ENCODE measurements at places on chromosomes 16 and 17.

GRCh38 chr16:58501242-58502131 lies 1.5 kb downstream of the NDRG4 start:
- peak; percentile 40 for DNase-seq

GRCh38 chr16:10536814-10537389 lies 43.5 kb downstream of the EMP2 start:
- DNase-seq, result no peak

- DNase-seq, result no peak
These were observed 92.2 kb upstream of the CACNG3 start for GRCh38 chr16:24163935-24164334.

- DNase-seq, result no peak
These were observed 263.6 kb upstream of the DYNLRB2 start for GRCh38 chr16:80277182-80277581.

DNA sequence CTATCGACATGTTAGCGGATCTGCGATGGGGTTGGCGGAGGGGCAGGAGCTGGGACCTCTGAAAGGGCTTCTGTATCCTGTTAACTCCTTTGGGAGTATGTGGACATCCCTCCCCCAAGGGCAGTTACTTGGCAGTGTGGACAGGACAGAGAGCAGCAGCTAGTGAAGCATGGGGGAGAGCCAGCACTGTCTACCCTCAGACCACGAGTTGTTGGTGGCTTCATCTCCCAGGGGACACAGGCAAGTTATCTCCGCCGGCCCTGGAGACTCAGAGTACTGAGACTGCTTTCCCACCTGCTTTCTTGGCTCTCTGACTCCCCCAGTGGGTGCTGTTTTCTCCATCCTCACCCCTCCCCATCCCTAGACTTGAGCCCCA lies 5.3 kb upstream of the GFAP start:
- no peak for DNase-seq

DNA sequence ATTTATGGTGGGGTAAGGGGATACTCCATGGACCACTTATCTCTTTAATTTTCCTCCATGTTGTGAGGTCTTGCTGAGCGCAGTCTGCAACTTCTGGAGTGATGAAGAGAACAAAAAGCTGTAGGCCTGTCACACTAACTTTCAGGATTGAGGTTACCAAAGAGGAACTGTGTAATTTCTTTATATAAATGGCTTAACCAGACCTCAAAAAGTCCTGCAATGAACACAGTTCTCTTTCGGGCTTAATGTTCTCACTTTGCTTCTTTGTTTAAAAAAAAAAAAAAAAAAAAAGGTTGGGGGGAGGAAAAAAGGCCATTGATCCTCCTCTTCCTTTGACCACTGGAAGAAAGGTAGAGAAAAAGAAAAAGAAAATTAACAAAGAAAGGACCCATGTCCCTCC lies 86.8 kb upstream of the SOX9 start:
- DNase-seq, result no peak

- no peak for DNase-seq
These were observed 7.3 kb downstream of the C16orf54 start for GRCh38 chr16:29738514-29738913.

DNA sequence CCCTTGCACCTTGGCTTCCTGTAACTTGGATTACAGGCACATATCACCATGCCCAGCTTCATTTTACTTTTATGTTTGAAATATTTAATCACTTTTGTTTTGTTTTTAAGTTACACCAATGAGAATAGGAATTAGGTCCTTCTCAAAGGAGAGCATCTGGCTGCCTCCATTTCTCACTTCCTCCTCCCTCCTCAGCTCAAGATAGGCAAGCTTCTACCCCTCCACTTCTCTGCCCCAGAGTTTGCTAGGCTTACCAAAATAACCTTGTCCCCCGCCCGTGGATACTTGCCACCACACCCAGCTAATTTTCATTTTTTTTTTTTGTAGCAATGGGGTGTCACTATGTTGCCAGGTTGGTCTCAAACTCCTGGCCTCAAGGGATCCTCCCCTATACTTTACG lies 17.9 kb downstream of the GABARAPL2 start:
- no peak for DNase-seq

DNA sequence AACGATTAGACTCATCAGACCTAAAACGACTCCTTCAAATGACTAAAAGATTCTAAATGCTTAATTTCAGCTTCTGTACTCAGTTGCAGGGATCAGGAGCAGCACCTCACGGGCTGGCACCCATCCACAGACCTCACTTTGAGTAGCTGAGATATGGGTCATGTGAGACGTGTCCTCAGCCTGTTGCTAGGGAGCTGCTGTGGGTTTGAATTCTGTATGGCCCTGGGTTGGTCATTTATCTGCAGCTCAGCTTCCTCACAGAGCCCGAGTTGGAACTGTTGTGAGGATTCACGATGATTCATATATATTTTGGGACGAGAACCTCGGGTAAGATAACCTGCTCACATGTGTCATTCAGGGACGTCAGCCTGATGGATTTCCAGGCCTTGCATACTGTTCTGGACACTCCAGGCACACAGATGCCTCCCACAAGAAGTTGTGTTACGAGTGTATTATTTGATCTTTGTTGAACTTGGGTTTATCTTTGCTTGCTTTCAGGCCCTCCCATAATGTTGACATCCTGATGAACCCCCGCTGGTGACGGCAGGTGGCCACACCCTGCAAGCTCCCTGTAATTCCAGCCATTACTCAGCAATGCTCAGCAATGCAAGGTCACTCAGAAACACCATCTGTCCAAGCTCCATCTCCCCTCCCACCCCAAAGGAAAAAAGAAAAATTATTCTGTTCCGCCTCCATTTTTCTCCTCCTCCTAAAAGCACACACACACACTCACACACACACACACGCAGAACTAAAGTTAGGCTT lies 137.6 kb downstream of the RBFOX3 start:
- no peak for DNase-seq

DNA sequence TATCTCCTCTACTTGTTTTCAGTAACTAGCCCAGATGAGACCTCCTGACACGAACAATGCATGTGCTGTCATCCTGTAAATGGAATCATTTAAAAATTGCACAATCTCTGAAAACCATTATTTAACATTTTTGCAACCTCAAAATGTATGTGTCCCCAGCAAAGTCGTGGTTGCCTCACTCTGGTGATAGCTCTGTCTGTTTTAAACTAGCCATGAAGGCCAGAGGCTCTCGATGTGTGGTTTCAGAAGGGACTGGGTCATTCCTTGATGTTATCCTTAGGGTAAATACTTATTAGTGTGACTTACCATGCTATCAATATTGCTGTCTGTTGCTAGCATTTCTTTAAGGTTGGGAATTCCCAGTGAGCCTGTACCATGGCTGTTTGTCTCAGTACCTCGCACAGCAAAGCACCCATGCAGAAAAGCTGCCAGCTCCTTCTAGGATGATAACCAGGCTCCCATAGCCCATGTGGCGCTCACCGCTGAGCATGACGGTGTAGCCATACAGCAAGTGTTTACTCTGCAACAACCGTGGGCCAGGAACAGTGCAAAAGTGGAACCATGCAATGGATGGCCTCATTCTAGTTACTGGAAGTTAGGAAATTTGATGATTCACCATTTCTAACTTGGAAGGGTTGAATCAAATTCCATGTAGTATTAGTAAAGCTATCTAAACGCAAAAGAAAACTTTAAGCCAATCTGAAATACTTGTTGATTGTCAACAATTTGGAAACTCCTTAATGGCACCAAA lies 2.9 kb upstream of the PGS1 start:
- no peak for DNase-seq

GRCh38 chr16:75288181-75288580 lies 36.8 kb upstream of the BCAR1 start:
- DNase-seq, result no peak

DNA sequence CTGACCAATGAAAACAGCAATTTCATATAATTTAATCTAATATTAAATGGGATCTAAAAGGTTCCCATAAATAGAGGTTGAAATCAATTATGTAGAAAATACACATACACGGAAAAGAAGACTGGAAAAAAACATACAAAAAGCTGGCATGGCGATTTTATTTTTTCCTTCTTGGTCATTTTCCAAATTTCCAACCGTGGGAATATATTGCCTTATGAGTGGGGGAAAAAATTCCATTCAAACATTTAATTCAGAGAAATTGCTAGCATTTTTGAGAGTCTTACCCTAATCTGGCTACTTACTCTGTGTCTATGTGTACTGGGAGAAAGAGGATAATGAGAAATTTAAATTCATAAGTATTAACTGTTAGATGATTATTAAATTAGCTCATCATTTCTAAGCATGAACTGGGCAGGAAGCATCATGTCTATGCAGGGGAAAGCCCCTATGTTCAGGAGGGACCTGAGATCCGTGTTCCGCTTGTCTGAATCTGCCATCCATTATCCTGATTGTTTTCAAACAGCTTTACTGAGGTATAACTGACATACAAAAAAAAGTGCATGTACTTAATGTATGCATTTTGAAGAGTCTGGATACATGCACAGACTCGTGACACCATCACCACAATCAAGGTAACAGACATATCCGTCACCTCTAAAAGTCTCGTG lies 145.2 kb downstream of the XYLT1 start:
- DNase-seq, result no peak

GRCh38 chr16:20074099-20074991 lies 655 bp upstream of the GPR139 start:
- DNase-seq, result no peak

DNA sequence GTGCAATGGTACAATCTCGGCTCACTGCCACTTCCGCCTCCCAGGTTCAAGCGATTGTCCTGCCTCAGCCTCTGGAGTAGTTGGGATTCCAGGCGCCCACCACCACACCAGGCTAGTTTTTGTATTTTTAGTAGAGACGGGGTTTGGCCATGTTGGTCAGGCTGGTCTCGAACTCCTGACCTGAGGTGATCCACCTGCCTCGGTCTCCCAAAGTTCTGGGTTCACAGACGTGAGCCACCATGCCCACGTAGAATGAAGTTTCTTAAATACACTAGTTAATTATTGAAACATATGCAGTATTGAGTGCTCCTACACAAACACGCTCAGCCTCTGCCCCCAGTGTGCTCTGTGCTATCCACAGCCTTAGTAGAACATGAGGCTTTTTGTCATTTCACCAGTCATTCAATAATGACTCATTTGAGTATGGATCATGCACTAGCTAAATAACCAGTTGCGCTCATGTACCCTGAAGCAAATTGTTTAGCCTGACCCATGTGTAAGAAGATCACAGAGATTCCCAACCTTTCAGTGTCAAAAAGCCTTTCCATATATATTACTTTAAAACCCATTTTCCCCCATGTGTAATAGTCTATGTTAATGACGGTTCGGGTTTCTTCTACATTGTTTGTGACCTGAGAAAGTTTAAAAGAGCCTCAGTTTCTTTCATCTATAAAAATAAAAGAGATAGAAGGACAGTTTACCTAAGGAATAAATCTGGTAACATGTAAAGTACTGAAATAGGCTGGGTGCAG lies 49.7 kb downstream of the TUBD1 start:
- peak; percentile 76 for DNase-seq

GRCh38 chr16:68802190-68802589 lies 41.1 kb upstream of the TANGO6 start:
- DNase-seq, result no peak

DNA sequence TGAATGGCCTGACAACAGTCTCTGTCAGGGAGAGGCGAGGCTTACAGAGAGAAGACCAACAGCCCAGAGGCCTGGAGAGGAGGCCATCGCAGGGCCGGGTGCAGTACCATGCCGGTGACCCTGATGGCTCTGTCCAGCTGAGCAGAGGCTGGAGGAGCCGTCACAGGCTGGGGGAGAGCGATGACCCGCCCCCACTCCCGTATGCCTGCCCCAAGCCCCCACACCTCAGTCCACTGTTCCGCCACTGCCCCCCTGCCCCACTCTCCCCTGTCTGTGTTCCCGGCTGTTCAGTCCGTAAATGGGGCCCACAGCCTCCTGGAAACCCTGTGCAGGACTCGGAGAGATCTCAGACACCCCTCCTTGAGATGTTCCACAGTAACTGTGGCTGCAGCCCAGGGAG lies 12.8 kb upstream of the FAM83G start:
- no peak for DNase-seq

GRCh38 chr16:56635441-56635967 lies 3.0 kb upstream of the MT1A start:
- no peak for DNase-seq

DNA sequence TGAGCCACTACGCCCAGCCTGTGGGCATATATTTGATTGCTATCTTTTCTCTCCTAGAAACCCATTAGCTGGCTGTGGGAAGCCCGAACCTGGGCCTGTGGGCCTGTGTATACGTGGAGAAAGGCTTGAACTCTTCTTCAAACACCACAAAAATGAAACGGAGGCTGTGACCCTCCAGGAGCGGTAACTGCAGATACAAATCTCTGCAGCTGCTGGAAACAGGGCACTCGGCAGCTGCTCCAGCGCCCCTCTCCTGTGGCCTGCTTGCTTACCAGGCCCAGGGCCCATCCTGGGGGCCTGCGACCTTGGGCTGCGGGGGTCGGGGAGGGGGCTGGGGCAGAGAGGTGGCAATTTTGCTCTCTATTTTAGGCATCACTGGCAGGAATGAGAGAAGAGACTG lies 28.0 kb upstream of the MTSS2 start:
- no peak for DNase-seq

DNA sequence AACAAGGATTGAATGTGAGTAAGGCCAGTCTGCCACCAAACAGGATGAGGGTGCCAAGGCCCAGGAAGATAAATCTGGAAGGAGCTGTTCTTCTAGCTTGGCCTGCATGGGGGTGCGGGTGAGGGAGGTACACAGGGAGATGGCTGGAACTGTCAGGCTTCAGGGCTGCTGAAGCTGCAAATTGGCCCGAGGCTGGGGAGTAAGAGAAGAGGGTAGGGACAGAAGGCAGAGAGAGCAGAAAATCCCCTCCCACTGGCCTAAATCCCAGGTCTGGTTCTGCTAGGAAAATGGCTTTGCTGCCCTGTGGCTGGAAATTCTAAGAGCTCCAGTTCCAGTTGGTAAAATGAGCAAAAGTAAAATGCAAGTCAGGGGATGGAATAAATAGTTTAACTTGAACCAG lies 87.9 kb downstream of the CCDC182 start:
- DNase-seq, result no peak

DNA sequence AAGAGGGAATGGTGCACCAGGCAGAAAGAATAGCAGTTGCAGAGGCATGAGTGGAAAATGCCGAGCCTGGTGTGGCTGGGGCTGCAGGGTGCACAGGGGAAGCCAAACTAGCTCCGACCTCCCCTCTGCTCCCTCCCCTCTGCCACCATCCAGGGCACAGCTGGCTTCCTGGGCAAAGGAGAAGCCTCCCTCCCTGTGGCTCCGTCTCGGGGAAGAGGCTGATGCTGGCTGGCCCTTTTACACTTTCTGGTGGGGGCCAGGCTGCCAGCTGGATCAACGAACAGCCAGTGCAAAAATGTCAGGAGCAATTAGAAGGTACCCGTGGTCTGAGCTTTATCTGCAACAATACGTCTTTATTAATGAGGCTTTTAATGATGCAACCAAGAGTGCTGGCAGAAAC lies 37.1 kb upstream of the KCNJ12 start:
- DNase-seq, result no peak

DNA sequence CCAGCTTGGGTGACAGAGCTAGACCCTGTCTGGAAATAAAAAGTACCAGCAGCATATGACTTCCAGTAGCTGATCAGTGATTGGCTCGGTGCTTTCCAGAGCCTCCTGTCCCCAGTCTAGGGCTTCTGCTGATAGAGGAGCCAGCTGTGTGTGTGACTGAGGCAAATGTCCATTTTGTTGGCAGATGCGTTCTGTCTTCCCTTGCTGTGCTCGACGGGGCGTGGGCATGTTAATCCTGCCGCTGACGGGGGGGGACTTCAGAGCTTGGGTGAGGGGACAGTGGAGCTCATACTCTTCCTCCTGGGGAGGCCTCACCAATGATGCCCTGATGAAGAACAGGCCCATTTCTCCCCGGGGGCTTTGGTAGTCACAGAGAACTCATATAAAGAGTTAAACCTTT lies 14.6 kb downstream of the KCTD2 start:
- DNase-seq, result no peak

Data from stimulated activated CD4-positive, alpha-beta T cell treated with anti-CD3 and anti-CD28 coated beads, Interleukin-4, amount 100 ng/mL, for 48 hours (primary cell).